ENCODE measurements at places on chromosomes 2 and 18.

- DNase-seq, result no peak
Observed at GRCh38 chr2:128734521-128735295, 416.0 kb upstream of the HS6ST1 start.

DNA sequence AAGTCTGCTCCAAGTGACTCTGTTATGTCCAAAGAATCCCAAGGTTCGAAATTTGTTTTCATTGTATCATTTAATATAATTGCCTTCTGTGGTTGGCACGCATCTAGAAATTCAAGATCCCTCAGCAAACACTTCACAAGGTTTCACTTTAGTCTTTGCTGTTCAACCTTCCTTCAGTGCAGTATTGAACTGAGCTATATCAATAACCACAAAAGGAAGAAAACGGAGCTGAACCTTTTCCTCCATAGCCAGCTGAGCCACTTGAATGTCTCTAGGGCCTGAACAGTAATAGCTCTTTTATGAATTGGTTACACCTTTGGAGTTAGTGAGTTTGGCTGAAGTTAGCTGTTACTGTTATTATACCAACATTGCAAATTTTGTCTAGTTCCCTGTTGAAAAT, 357.7 kb upstream of the HNRNPA3 start:
- no peak for DNase-seq

DNA sequence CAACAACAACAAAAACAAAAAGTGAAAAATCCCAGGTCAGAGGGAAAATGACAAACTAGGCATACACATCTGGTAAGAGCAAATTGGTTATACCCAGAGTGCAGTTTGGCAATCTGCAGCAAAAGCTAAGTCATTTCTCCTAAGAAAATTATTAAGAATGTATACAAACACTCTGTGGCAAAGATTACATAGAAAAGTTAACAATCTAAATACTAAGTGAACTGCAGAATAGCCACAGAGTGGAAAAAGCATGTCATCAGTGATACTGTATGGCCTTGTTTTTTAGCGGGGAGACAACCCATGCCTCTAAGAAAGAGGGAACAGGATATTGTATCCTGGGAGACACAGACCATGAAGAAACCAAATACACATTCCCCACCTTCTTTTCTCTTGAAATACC, 136.0 kb upstream of the ITGB6 start:
- no peak for DNase-seq

GRCh38 chr18:657311-658000, at the start of gene TYMS:
Gene TYMS, plus strand, starts transcription at chr18:657653. Its CDS starts 90 bp downstream, at chr18:657743.
- DNase-seq, result peak; percentile 64

- no peak for DNase-seq
Observed at GRCh38 chr18:55109818-55110414, 150.7 kb upstream of the CCDC68 start.

GRCh38 chr18:55781481-55781957, 193.5 kb upstream of the TCF4 start:
- DNase-seq, result peak; percentile 48

GRCh38 chr2:160309585-160309984, 109.5 kb upstream of the ITGB6 start:
- peak; percentile 5 for DNase-seq

DNA sequence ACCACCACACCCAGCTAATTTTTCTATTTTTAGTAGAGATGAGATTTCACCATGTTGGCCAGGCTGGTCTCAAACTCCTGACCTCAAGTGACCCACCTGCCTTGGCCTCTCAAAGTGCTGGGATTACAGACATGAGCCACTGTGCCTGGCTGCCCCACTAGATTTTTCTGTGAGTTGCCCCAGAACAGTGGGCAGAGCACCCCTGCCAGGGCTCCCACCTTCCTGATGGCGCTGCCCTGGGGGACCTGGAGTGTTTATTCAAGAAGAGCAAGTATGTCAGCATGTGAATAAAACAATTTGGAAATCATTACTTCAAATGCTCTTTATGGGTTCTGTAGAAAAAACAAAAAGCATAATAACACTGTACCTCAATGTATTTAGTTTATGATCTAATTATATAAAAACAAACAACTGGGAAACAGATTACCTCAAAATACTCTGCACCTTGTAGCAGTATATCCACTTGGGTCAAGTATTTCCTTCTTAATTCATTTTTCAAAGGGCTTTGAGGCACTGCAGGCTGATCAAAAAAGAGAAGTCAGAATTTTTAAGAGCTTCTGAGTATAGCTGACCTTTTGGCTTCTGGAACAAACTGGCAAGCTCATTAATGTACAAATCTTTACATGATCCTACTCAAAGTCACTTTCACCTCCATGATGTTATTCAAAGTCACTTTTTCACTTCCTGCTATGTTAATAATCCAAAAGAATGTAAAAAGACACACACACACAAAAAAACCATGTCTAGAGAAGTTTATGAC, 8.9 kb downstream of the HJURP start:
- no peak for DNase-seq

DNA sequence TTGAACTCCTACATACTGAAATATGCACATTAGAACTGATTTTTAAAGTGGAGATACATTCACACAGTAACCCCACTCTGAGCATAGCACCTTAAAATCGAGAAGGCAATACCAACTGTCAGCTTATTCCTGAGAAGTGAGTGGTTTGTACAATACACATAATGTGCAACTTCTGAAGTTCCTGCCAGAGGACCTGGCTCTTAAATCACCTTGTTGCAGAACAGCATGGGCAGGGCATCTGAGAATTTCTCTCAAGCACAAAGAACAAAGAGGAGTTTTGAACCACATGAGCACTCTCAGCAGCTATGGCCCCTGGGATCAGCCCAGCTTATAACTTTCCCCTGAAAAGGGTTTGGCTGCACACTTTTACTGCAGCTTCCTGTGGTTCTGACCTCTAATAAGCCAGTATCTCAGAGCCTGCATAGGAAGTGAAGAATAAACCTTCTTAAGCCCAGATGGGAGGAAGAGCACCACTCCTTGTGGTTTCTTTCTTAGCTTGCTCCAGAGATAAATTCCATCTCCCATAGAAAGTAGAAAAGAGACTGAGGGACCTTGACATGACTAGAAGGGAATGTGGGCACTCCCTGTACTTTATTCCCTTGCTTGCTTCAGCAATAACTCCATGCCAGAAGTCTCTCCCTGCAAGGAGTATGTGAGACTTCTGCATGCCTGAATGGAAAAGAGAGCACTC, 862.3 kb downstream of the SUCLG1 start:
- no peak for DNase-seq

- no peak for DNase-seq
Observed at GRCh38 chr2:20608666-20609348, 42.1 kb downstream of the HS1BP3 start.

- peak; percentile 98 for DNase-seq
Observed at GRCh38 chr2:9336576-9337314, 86.6 kb downstream of the ITGB1BP1 start.

DNA sequence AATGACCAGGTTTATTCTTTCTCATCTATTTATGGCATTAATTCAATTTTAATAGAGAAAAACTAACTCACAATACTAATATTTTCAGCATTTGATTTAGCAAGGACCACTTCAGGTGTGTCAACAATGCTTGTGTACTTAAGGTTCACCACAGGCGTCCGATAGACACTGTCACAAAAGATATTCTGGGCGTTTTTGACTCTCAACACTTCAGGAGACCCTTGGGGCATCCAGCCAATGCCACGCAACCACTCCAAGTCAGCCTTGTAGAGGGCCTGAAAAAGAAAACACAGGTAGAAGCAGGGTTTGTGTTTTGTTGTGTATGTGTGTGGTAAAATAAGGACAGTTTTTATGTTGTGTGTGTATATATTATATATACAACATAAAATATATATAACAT, 158.2 kb downstream of the NEB start:
- DNase-seq, result no peak

DNA sequence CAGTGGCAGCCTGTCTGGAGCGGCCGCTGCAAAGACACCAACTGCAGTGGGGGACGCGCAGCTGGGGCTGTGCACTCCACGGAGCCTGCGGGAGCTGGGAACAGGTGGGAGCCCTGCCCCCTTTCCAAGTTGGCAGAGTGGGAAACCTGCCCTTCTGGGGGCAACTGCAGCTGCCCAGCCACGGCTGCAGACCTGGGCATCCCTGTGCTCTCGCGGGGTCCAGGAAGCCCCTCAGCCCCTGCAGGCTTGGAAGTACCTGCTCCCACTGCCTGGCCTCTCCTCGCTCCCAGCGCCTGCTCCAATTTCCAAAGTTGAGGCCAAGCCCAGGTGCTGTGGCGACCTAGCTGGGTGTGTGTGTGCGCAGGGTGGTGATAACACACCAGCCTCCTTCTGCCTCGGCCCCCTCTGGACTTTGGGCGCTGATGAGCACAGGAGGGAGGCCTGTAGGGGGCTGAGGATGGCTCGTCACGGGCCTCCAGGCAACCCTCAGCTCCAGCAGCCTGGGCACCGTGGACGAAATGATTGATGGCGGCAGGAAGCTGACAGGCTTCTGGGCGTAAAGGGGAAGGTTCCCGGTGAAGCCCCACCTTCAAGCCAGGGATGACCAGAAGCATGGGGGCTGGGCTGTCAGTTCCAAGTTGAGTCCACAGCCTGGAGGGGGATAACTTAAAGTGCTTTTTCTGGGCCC, 76.9 kb downstream of the PTPN4 start:
- no peak for DNase-seq

GRCh38 chr18:58080451-58080850, 36.4 kb downstream of the NEDD4L start:
- peak; percentile 18 for DNase-seq

DNA sequence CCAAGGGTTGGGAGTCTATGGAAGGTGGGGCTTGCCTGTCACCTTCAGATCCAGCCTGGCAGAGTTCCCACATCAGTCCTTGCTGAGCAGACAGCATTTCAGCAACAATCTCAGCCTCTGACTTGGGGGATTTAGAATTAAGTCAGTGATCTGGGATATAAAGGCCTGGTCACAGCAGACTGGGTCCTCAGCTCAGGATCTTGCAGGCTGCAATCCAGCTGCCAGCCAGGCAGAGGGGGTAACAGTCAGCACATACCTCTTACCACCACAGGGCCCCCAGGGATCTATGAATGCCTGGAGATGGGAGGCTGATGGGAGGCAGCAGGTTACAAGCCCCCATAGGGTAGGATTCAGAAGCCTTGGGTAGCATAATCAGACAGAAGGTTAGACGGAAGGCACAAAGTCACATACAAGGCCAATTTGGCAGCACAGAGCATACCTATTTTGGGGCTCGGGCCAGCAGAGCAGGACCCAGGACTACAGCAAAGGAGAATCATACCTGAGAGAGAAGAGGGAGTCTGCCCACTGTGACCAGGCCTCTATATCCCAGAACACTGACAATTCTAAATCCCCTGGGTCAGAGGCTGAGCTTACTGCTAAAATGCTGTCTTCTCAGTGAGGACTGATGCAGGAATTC, 163.5 kb downstream of the MTCL1 start:
- DNase-seq, result no peak

DNA sequence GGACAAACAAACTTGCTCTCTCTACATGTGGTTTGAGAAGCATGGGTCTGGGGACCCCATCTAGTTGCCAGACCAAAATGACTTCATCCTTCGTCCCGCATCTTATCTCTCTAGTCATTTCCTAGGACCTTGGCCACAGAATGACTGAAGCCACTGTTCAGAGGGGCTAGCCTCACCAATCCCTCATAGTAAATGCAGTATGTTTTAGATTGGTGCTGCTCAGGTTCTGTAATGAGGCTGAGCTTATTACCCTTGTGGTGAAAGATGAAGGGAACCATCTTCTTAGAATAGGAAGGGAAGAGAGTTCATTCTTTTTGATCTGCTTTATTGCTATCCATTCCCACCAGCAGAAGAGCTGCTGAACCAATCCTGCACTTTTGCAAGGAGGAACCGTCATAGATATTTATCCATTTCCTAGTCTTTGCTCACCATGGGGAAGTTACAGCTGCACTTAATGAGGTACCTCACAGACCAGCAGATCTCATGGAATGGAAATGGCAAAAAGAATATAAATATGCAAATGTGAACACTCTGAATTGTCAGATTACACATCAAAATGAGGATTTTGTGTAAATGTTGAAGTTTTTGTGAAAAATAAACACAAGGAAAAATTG, 436.7 kb downstream of the LPIN1 start:
- DNase-seq, result no peak

GRCh38 chr2:164661349-164661748, 40.1 kb upstream of the GRB14 start:
- peak; percentile 54 for DNase-seq

GRCh38 chr18:23337599-23338444, 115.3 kb upstream of the RIOK3 start:
- no peak for DNase-seq

- DNase-seq, result no peak
Observed at GRCh38 chr2:12712881-12713280, 3.9 kb upstream of the TRIB2 start.

- DNase-seq, result peak; percentile 54
Observed at GRCh38 chr2:36615222-36615621, 17.3 kb upstream of the FEZ2 start.

DNA sequence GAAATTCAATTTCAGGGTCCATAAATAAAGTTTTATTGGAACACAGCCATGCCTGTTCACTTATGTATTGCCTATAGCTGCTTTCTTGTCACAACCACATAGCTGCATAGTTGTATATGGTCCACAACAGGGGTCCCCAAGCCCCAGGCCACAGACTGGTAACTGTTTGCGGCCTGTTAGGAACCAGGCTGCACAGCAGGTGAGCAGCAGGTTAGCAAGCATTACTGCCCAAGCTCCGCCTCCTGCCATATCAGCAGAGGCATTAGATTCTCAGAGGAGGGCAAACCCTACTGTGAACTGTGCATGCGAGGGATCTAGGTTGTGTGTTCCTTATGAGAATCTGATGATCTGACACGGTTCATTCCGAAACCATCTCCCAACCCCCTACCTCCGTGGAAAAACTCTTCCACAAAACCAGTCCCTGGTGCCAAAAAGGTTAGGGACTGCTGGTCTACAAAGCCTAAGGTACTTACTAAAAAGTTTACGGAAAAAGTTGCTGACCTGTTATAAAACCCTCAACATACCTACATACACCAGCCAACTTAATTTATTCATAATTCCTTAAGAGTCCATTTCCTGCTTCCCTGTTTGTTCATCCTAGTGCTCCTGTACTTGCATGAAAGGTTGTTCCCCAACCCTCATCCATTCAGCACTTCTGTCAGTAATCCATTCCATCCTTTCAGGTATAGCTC, 40.1 kb downstream of the NDUFAF7 start:
- no peak for DNase-seq

DNA sequence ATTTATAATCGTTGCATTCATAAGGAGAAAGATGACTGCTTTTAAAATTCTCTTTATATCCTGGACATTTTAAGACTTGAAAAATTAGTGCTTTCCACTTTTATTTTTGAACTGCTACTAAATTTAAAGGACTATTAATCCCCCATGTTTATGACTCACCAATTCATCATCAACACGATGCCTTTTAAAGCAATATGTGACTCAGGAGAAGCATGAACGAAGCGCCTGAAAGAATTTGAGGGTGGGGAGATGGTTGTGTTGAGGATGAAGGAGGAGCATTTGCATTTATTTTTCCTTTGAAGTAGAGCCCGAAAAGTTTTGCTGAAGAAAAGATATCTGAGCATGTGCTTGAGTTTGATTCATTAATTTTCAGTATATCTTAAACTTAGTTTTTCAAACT, 192.2 kb upstream of the LRRTM1 start:
- peak; percentile 77 for DNase-seq

GRCh38 chr2:46297546-46298271, 502 bp downstream of the EPAS1 start:
- peak; percentile 85 for DNase-seq

GRCh38 chr18:56214706-56215105, 423.7 kb downstream of the TXNL1 start:
- no peak for DNase-seq

GRCh38 chr2:32222966-32223365, 41.7 kb downstream of the NLRC4 start:
- DNase-seq, result no peak

Measured in MCF 10A (cell line).